ENCODE measurements at places on chromosomes 7 and 10. TPM values are rescaled to one million over a fixed set of nuclear protein-coding genes. Genes with fewer than 3 reads are reported as not detected.

DNA sequence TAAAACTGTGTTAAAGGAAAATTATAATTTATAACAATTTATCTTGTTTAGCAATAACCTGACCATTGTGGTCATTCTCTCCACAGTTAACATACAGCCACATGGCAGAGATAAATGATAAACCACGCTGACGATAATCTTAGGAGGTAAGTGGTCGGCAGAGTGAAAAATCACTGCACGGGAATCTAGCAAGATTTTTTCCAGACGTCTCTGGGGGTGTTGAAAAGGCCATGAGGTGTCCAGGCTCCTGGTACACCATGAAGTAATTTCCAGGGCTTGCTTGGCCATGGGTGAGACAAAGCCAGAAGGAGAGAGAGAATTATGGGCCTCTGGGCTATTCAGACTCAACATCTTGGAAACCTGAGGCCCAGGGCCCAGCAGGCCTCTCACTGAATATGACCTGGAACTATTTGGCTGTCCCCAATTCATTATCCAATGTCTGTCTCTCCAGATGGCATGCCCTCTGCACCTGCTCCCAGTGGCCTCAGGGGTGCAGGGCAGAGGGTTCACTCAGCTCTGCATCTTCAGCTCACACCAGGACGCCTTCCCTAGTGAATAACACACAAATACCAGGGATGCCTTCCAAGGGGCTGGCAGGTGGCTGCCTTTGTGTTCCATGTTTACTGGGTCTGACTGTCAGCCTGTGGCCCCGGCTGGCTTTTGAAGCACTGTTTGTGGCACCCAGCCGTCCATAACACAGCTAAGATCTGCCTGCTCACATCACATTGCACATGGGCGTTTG lies 590.4 kb upstream of the PFKP start:
- DNase-seq: no peak

DNA sequence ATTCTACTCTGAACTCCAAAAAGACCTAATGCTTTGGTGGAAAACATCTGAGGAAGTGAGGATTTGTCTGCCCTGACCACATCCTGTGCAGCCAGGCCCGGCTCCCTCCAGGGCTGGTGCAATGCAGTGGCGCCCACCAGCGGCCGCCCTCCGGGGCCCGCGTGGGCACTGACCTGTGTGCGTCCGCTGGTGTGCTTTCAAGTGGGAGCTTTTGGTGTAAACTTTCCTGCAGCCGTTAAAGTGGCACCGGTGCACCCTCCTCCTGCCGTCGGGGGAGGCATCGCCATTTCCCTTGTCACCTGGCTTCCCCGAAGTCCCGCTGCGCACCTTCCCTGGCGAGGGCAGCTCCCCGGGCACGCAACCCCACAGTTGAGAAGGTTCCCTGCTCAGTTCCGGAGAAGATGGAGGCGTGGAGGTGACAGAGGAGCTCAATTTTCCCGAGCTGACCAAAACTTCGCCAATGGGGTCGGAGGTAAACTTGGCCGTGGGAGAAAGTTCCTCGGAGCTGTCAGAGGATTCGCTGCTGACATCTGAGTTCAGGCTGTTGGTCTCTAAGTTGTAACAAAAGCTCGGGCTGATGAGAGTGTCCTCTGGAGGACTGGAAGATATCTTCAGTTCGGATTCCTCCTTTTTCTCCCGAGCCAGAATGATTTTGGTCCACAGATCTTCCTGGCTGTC lies 3.4 kb downstream of the KLF6 start:
- DNase-seq: no peak

GRCh38 chr10:129057856-129058663 lies 409.0 kb upstream of the MGMT start:
- no peak for DNase-seq

The COBL gene
- total RNA-seq: not detected

The OR6B1 gene
- total RNA-seq: not detected

Measured in Karpas-422 (cell line).